ENCODE measurements at places on chromosomes 11 and 22.

- no peak for DNase-seq
These were observed 342.3 kb downstream of the CADM1 start for GRCh38 chr11:115161876-115162275.

DNA sequence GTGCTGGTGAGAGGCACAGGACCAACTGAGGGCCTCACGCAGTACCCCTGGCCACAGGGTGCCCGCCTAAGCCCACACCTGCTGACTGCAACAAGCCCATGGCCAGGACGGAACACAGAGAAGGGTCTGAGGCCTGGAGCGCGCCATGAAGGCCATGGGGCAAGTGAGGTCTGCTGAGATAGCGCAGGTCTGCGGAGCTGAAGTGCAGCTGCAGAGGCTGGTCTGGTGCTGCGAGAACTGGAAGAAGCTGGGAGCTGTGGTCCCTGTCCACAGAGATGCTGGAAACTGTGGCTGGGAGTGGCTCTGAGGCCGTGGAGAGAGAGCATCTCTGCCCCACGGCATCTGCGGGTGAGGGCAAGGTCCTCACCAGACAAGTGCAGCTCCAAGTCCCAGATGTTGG, 8.3 kb downstream of the GALR3 start:
- DNase-seq: no peak

- no peak for DNase-seq
These were observed 71.9 kb upstream of the PPARA start for GRCh38 chr22:46078241-46079092.

DNA sequence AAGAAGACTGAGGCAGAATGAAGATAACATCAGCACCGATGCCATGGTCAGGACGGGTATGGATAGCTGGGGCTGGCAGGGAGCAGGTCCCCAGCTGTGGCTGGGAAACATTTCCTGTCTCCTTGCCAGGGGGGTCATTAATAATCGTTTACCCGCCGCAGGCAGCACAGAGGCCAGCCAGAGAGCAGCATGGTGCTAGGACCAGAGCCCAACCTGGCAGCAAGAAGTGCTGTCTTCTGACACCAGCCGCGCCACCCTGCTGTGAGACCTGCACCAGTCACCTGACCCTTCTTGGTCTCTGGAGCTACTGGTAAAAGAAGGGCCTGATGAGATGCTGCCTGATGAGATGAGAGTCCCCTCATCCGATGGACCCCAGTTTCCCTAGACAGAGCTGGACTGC, 36.3 kb downstream of the PDE2A start:
- DNase-seq: no peak

DNA sequence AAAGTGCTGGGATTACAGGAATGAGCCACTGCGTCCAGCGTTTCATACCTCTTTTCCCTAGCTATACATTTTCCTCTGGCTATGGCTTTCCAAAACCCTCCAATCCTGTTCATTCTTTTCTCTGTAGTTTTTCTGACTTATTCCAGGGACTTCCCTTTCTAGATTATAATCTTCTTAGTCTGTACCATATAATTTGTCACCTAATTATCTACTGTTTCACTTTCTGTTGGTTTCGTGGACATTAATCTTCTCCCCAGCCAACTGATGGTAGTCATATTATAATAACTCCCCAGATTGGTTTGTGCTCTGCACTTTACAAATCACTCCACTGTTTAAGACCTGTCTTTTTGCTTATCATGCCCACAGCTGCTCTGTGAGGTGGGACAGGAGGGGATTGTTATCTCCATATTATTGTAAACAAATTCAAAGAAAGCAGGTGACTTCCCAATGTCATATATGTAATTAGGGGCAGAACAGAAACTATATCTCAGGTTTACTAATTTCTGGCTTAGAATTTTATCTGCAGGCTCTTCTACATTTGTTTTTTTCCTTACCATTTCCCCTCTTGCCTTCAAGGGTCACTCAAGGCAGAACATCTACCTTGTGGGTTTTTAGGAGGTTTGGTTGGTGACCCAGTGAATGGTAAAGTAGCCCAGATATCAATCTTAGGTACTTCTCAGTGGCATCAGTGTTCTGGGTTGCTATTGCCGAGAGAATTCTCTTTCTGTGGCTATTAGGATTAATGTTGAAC, 23.9 kb downstream of the STIM1 start:
- DNase-seq: no peak

- no peak for DNase-seq
These were observed 69.1 kb downstream of the CTTN start for GRCh38 chr11:70467201-70468085.

DNA sequence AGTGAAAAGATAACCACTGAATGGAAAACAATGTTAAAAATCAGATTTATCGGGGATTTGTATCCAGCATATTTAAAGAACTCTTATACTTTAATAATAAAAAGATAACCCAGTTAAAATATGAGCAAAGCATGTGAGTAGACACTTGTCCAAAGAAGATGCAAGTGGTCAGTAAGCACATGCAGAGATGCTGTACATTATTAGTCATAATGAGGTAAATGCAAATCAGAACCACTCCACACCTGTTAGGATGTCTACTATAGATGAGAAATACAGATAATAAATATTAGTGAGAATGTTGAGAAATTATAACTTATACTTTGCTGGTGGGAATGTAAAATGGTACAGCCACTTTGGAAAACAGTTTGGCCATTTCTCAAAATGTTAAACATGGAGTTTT, 28.0 kb downstream of the QSER1 start:
- no peak for DNase-seq

- DNase-seq: no peak
These were observed 37.6 kb downstream of the RIBC2 start for GRCh38 chr22:45450921-45451651.

DNA sequence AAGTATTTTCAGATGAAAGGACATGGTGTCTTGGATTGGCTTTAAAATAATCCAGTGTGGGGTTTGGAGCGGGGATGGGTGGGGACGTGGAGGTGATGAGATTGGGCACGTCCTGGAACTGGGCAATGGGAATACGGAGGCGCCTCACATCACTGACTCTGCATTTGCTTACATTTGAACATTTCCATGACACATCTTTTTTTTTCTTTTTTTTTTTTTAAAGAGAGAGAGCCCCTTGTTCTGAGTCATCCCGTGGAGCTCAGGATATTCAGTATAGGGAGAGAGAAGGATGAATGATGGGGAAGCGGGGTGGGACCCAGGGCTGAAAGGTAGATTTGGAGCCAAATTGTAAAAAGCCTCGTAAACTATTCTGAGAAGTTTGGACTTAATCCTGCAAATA, 142.7 kb downstream of the FBXO7 start:
- DNase-seq: no peak

GRCh38 chr22:19520007-19520406, 4.2 kb downstream of the CLDN5 start:
- no peak for DNase-seq

DNA sequence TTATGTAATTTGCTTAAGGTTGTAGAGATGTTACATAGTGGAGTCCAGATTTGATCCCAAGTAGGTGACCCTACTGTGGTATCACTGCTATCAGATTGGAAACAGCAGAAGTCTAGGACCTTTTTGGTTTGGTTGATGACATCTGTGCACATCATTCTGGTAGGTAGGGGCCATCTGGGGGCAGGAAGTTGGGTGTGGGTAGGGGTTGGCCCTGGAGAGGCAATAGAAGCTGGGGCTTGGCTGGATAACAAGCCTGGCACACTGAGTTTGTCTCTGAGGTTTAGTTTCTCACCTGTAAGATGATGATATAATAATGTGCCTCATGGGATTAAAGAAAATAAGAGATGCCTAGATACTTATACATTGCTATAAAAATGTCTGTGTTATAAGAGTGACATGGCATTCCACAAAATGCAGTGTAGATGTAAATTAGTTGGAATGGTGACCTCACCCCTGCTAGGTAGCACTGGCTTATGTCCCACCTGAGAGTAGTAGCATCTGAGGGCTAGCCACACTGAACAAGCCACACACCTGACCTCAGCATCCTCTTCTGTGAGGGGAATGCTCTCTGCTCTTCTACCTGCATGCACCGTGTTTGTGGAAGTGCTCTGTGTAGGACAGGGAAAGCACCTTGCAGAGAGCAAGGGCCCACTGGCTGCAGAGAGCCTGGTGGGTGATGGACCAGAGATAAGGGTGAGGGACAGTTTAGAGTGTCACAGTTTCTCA, 36.9 kb downstream of the PTPRJ start:
- no peak for DNase-seq

DNA sequence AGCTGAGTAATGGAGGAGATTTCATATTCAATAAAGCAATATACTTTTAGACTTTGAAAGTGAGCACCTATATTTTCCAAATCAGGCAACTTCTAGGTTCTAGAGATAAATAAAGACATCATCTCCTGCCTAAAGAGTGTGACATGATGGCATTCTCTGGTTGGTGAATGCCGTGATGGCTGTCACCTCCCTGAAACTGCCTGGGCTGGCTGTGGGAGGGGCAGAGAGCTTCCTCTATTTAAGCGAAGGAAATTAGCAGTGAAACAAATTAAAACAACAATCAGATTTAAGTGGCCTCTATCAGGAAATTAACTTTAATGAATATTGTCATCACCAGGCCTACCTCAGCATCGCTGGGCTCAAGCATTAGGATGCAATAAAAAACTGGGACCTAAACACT, 113.9 kb downstream of the ARL14EP start:
- DNase-seq: no peak

- no peak for DNase-seq
These were observed 14.7 kb downstream of the SELENOO start for GRCh38 chr22:50215297-50216054.

DNA sequence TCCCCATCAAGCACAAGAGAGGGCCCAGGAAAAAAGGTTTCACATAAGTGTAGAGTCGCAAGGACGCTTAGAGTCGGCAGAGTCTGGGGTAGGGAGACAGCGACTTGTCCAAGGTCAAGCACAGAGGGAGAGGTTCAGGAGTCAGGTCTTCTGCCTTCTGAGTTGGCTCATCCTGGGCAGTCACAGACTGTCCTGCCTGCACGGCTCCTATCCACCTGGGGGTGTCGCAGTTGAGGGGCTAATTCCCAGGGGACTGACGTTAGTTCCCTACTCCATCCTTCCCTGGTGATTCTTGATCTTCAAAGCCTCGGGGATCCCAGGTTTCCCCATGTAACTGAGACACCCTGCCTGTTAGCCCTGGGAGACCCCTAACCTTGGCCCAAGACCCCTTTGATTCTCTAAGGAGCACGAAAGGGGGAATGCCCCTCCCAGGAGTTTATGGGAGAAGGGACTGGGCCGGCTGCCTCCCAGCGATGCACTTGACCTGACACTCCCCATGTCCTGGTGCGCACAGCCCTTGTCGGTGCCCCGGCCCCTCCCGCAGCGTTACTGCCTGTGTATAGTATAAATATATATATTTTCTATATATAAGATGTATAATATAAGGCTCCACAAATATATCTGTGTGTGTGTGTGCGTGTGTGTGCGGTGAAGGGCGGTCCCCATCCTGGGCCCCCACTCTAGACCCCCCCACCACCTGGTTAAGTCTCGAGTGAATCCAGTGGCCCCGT, 14.7 kb upstream of the TAB1 start:
- no peak for DNase-seq

DNA sequence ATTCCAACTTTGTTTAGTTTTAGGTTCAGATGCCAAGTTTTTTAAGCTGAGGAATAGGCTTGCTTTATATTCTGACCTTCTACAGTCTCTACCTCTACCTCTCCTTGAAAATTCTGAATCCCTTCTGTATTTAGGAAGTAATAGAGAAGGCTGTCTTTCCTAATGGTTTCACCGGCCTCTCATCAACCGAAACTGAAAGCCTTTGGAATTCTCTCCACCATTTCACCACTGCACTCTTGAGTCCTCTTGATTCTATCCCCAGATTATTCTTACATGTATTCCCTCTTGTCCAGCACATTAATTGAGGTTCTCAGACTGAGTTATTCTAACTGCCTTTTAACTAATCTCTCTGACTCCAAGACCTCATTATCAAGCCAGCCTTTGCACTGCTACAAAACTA, 67.7 kb upstream of the PICALM start:
- DNase-seq: no peak

DNA sequence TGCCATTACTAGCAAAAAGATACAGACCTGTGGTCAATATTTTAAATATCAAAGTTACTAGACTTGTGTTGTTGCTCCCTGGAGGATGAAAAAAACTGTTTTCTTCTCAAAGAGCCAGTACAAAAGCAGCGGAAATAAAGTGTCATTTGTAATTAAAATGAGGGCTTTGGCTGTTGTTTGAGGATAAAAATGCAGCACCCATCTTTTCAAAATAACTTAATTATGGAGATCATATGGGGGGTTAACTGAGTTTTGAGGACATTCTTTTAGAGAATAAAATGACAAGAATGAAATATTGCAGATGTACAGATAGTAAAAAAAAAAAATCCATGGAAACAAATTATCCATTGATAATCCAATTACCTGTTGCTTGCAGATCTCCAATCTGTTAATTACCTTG, 1484.4 kb downstream of the LRRC4C start:
- DNase-seq: no peak

DNA sequence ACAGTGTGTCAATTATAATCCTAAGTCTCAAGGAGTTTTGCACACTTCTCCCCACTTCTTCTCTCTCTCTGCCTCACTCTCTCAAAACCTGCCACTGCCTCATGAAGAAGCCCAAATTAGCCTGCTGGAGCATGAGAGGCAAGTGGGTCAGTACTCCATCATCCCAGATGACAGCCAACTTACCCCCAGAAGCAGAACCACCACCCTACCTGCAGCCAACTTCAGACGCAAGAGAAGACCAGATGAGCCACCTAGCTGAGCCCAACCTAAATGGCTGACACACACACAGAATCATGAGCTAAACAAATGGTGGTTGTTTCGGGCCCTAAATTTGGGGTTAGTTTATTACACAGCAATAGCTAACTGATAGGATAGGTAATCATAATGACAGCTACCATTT, 61.2 kb downstream of the CD82 start:
- no peak for DNase-seq

DNA sequence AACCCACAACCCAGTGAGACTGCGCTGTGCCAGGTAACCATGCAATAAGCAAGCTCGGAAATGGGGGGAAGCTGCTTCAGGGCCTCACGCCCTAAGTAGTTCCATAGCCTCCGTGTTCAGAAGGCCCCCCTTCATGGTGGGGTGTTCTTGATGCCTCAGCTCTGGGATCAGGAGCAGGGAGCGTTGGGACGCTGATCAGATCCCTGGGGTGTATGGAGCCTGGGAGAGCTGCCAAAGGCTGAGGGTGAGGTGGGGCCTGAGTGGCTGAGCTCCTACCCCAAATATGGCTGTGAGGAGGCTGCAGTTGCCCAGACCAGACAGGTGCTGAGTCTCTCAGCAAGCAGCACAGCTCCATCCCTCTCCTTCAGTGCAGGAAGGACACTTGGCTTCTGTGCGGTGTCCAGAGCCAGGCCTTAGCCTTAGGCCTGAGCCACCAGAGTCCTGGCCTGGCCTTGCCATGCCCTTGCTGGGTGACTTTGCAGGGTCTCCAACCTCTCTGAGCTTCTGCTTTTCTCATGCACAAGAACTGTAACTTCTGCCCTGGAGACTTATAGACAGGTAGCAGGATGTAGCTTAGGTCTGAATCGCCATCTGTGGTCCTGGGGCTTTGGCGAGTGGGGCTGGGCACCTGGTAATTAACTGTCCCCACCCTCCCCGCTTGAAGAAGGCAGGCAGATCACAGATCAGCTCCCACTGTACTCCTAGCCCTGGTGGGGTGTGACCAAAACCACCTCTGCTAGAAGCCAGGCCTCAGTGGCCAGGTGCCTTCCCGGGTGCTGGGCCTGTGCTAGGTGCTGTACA, 5.3 kb downstream of the MMP11 start:
- DNase-seq: no peak

Measured in stimulated activated CD8-positive, alpha-beta memory T cell treated with anti-CD3 and anti-CD28 coated beads, Interleukin-4, amount 100 ng/mL, for 1 hour (primary cell).